ENCODE measurements at places on chromosomes 6 and 20. TPM values are rescaled to one million over a fixed set of nuclear protein-coding genes. Genes with fewer than 3 reads are reported as not detected.

OR12D3 gene
- polyA plus RNA-seq: not detected

PDE7B gene
- polyA plus RNA-seq: 3.7 TPM

TFAP2D gene
- polyA plus RNA-seq: not detected

PDE10A gene
- 10.4 TPM for polyA plus RNA-seq

GINS1 gene
- polyA plus RNA-seq: 0.29 TPM

MYH7B gene
- polyA plus RNA-seq: 22.1 TPM

WASF1 gene
- polyA plus RNA-seq: 1.6 TPM

DEFB127 gene
- not detected for polyA plus RNA-seq

KCNK17 gene
- 0.37 TPM for polyA plus RNA-seq

IRAK1BP1 gene
- 1.1 TPM for polyA plus RNA-seq

OR2H2 gene
- polyA plus RNA-seq: not detected

Measured in heart right ventricle (tissue), 16 donors.